T-helper 17 cell (primary cell): ENCODE measurements at places on chromosomes 4 and X. TPM values are rescaled to one million over a fixed set of nuclear protein-coding genes. Genes with fewer than 3 reads are reported as not detected.

- no peak for DNase-seq
Measured at GRCh38 chr4:43496602-43497001, 604.1 kb downstream of the GRXCR1 start.

- DNase-seq: no peak
Measured at GRCh38 chrX:10685923-10686595, 65.7 kb upstream of the MID1 start.

DNA sequence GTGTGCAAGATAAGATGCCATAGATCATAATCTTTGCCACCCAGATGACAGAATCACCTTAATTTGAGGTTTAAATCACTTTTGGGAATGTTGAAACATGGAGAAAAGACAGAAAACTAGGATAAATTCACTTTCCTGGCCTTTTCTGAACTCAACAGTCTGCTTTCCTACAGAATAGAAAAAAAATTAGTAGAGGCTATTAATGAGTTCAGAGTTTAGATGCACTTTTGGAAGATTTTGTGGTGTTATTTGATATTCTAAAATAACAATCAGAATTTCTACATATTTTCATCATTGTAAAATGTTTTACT lies 195.9 kb downstream of the CAMK2D start:
- no peak for DNase-seq

DNA sequence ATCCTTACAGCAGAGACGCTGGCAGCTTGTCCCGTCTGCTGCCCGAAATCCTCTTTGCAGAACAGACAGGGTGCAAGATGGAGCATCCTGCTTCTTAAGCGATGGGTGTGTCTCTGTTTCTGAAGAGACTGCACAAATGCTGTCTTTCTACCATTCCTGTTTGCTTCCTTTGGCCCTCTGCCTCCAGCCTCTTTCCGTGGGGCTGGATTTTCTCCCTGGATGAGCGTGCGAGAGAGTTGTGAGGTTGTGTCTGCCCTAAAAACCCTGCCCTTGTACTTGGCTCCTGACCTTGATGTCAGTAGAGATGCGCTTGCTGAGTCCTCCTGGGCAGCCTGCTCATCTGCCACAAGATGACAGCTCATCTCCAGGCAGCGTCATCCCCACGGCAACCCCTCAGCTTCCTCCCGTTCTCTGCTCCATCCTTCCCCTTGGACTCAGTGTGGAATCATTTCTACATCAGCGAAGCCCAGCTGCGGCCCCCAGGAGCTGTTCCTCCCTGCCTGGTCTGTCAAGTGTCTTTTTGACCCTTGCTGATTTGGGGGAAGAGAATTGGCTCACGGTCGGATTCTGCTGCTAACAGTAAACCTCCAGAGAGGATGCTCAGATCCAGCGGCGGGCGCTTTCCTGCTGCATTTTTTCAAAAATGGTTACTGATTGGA lies 246.2 kb downstream of the ASMT start:
- no peak for DNase-seq

PAPSS1 gene
- 13.1 TPM for total RNA-seq

- no peak for DNase-seq
Measured at GRCh38 chr4:170088716-170089115, 1.0 kb downstream of the AADAT start.

DNA sequence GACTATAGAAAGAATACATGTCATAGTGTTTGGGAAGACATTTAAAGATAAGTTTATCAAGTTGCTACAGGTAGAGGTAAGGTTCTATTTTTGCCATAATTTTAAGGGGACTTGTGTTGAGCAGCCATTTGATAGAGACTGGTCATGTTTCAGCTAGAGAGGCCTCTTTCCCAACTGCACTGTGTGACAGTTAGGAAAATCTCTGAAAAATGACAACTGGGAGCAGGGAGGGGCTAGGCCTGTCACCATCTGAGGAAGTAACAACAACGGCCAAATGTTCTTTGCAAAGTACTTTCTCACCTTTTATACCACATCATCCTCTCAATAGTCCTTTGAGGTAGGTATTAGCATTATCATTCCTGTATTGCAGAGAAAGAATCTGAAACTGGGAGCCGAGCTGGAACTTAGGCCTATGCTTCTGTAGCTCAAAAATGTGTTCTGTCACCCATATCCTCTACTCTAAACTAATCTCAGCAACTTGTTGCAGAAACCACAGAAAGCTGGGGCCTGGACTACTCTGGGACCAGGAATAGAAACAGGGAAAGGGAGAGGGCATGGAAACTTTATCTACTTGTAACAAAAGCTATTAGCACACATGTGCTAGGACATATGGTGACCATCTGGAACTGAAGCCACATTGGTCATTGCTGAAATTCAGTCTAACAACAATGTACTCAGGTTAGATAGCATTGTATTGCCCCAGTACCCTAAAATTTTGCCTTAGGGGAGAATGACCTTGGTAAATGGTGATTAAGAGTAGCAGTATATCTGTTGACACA lies 198.9 kb downstream of the MID1IP1 start:
- no peak for DNase-seq

GRCh38 chr4:81664079-81664478 lies 192.4 kb upstream of the RASGEF1B start:
- DNase-seq: no peak

DNA sequence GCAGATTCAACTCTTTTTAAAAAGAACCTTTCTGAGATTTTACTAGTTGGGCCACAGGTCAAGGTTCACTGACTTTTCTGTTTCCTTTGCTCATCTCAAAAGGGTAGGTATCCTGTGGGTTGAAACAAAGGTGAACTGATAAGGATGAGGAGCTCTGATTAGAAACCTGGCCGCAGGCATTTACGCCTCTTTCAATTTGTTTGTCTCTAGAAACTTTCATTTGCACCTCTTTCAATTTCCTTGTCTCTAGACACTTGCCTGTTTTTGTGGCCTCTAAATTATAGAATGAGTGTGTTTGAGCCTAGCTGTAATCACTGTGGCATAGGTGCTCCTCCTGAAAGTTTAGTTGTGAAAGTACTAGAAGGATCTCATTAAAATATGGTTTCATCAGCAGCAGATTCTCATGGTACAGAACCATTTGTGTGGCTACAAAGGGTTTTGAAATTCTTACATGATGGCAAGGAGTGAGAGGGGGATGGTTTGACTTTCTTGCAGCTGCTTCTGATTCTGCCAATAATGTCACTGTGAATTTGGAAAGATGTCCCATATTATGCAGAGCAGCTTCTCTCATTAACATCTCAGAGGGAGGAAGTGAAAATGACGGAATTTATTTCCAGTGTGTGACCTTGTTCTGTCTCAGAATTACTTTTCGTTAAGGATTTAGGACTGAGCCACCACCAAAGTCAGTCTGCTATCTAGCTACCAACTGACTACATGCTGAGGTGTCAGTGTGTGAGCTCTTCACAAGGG lies 142.2 kb downstream of the SH2D1A start:
- DNase-seq: no peak

DNA sequence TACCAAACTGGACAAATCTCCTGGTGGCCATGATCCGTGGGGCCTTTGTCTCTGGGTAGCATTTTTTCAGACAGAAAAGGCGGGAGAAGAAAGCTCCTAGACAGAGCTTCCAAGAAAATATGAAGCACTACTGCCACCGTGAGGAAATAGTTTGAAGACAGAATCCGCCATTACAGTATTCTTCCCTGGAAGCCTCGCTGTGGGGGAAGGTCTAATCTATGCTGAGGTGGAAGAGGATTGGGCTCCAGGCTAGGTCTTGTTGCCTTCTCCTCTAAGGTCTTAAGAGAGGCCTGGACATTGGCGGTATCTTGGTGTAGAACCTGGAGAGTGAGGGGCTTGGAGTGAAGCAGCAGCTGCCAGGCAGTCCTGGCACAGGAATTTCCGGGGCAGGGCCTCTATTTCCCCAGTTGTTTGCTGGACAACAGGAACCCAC lies 218.9 kb downstream of the OR13H1 start:
- no peak for DNase-seq

CSN1S1 gene
- total RNA-seq: not detected

DNA sequence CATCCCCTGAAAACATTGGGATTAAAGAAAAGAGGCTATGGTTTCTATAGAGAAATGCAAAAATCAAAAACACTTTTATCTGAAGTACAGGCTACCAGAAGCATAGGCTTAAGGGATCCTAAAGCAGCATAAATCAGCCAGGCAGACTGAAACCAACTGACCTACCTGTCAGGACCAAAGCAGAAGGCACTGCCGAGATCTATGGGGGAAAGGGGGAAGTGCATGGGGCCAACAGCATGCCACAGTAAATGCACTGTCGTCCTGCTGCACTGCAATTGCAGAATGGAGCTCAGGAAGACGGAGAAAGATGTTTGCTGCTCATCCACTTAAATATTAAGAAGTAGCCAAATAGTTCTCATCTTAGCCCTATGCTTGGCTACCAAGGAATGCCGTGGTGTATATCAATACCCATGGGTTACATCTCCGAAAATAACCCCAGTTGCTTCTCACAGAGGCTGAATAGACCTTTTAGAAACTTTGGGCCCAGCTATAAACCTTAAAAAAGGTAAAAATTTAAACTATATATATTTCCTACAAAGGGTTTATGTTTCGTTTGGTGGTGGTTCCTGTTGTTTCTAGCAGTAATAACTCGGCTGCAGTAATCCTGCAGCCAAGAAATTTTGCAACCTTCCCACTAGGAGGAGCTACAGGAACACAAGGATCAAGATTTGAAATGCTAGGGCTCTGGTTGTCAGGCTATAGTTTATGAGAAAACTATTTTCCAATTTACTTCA lies 312.2 kb upstream of the DIAPH2 start:
- DNase-seq: no peak

- DNase-seq: no peak
Measured at GRCh38 chrX:44828008-44828605, 15.7 kb upstream of the DUSP21 start.

DNA sequence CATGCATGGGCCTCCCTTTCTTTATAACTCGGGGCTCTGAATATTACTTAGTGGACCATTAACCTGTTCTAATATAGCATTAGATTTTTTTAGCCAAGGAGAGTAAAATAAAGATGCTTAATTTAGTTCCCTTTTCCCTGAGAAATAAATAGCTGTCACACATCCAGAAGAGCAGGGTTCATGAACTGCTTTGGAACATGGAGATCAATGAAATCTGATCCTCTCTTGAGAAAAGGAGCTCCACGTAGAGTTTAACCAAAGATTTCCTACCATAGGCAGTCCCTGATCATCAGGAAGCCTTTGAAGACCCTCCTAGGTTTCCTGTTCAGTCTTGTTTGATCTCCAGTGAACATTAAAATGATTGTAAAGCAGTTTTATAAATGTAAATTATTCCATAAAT lies 8.5 kb upstream of the PCDH19 start:
- DNase-seq: no peak

- DNase-seq: no peak
Measured at GRCh38 chr4:174010547-174010946, 272.9 kb downstream of the FBXO8 start.

HSD17B13 gene
- 0.20 TPM for total RNA-seq

GRCh38 chr4:10856271-10856782 lies 171.8 kb upstream of the CLNK start:
- no peak for DNase-seq

ZFP92 gene
- total RNA-seq: 1.2 TPM

- no peak for DNase-seq
Measured at GRCh38 chr4:70712150-70712549, 9.6 kb upstream of the RUFY3 start.

DNA sequence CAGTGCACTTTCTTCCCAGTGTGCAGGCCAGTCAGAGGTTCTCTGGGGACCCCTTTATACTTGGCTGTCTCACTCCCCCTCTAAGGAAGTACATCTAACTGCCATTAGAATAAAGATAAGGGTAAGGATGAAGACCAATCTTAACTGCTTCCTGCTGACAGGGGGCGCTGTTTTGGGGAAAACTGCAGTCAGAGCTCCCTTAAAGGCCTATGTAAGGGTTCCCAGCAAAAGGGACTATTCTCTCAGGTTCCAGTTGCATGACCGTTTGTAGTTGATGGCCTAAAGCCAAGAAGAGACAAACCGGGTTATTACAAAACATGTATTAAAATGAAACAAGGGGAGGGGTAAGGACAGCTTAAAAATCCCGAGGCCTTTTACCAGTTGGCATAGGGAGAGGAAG lies 115.6 kb upstream of the SPIN4 start:
- no peak for DNase-seq

CXXC4 gene
- total RNA-seq: 0.07 TPM

TLR10 gene
- 1.1 TPM for total RNA-seq

- no peak for DNase-seq
Measured at GRCh38 chr4:33080275-33080674, 2360.1 kb downstream of the PCDH7 start.

GRCh38 chr4:76305971-76306881 lies at the start of gene STBD1:
Gene STBD1 (plus strand): TSS chr4:76306733. CDS start chr4:76306770, 37 bp downstream.
- peak; percentile 16 for DNase-seq

GRCh38 chr4:7971159-7971631 lies 31.5 kb upstream of the AFAP1 start:
- DNase-seq: no peak

- no peak for DNase-seq
Measured at GRCh38 chr4:9979101-9979701, 42.1 kb downstream of the SLC2A9 start.

SPACA5 gene
- total RNA-seq: not detected

DNA sequence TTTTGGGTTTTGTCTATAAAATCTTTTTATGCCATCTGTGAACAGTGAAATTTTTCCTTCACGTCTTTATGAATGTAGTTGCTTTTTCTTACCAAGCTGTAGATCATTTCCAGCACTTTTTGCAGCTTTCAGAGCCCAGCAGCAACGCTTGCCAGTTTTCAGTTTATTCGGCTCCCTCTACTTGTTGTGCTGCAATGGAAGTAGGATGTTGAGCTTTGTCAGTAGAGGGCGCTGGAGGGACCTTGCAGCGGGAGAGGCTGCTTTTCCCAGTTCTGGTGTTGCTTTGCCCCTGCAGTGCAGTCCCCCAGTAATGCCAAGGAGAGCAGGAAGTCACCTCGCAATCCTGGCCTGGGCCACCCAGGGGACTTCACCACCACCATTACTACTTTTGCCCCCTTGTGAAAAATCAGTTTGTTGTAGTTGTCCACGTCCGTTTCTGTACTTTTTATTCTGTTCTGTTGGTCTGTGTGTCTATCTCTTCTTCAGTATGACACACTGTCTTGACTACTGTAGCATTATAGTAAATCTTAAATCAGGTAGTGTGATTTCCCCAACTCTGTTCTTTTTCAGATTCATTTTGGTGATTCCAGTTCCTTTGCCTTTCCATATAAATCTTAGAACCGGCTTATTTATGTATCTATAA lies 21.8 kb downstream of the CMC4 start:
- DNase-seq: peak; percentile 14

LIMCH1 gene
- not detected for total RNA-seq

SCFD2 gene
- 19.3 TPM for total RNA-seq

CCSER1 gene
- total RNA-seq: 3.0 TPM

DNA sequence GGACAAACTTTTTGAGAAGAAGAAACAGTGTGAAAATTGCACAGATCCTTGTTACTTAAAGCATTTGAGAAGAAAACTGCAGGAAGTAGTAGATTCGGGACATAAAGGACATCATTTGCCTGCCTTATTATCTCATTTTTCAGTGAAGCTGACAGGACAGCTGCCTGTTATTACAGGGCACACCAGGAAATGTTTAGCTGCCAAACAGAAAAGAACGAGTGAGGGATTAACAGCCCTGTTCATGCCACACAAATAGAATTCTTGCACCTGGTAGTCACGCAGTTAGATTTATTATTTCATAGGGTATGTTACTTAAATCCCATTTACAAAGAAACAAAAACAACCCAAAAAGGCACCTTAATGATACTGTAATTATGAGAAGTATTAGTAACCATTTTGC lies 100.6 kb downstream of the CHIC2 start:
- DNase-seq: no peak

DMP1 gene
- total RNA-seq: not detected

NAP1L3 gene
- 5.0 TPM for total RNA-seq

TRIM60 gene
- not detected for total RNA-seq

- no peak for DNase-seq
Measured at GRCh38 chr4:109441862-109442458, 8.3 kb downstream of the SEC24B start.

GRCh38 chr4:87838890-87839591 lies 6.3 kb downstream of the MEPE start:
- no peak for DNase-seq
